ENCODE measurements at places on chromosomes 11 and 22.

GRCh38 chr11:87187930-87188329 lies 150.2 kb downstream of the TMEM135 start:
- no peak for DNase-seq

DNA sequence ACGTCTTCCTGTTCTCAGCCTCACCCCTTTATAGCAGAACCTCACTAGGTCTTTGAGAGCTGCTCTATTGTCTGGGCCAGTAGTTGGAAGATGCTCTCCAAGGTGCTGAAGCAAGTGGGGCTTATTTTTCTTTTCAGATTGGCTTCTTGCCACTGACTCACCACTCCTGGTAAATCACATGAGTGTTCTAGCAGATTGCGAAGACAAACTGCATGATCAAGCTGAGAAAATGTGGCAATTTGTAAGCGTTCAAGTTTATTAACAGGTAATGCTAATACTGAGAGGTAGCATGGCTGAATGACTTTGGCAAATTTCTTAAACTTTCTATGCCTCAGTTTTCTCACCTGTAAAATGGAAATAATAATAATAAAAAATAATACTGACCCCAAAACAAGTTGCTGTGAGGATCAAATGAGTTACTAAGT lies 59.2 kb downstream of the CACNG2 start:
- DNase-seq = peak; percentile 88

- no peak for DNase-seq
Measured at GRCh38 chr11:64538501-64538951, 52.5 kb upstream of the SLC22A12 start.

DNA sequence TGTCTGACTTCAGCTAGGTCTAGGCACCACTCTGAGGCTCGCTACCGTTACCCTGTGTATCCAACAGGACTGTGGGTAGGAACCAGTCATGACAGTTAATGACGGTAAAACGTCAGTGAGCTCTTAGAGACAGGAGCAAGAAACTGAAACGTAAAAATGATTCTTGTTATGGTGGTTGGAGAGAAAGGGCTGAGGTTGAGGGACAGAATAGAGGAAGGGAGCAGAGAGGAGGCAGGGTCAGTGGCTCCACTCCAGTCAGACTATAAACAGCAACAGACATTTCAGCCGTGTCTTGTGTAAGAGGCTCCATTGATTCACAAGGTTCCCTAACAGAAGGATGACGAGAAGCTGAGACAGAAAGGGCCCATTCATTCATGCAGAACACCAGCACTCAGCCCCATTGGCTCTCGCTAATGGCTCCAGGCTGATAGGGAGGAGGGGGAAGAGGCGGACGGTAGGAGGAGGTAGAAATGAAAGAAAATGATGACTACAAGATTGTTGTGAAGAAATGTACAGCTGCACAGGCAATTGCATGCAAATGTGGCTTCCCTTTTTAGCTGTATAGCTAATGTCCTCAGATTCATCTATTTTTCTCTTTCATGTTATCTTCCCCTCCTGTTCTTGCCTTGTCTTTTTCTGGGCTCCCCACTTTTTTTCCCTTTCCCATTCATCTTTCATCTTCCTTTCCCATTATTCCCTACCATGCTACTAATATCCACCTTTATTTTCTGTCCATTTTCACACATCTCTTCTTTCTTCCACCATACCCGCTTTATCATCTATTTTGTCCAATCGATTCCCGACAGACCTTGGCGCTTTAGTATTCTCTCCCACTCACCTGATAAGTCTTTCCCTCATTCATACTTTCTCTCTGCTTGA lies 34.3 kb downstream of the ETS1 start:
- DNase-seq = peak; percentile 88

DNA sequence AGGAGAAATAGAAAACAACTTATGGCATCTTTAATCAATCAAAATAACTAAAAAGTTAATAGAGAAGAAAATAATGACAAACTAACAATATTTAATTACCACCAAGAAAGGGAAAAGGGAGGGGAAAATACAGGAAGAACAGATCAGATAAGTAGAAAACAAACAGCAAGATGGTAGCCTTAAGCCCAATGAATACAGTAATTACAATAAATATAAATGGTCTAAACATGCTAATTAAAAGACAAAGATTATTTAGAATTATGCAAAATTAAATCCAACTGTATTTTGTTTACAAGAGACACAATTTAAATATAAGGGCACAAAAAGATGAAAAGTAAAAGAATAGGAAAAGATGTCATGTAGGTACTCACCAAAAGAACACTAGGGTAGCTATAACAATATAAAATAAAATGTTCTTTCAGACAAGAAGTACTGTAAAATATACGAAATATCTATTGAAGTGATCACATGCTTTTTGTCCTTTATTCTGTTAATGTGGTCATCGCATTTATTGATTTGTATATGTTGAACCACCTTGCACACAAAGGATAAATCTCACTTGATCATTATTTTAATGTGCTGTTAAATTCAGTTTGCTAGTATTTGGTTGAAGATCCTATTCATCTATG lies 14.0 kb downstream of the C11orf65 start:
- no peak for DNase-seq

GRCh38 chr11:72411623-72412419 lies 22.5 kb downstream of the CLPB start:
- DNase-seq = peak; percentile 81

- peak; percentile 97 for DNase-seq
Measured at GRCh38 chr22:41446639-41447434, at the start of gene TOB2. Gene TOB2, minus strand, starts transcription at chr22:41446801. Its CDS starts 9,456 bp downstream, at chr22:41437345.

GRCh38 chr11:110857892-110858546 lies 145.8 kb upstream of the ARHGAP20 start:
- DNase-seq = peak; percentile 13

- no peak for DNase-seq
Measured at GRCh38 chr22:17920992-17921650, 103.2 kb downstream of the MICAL3 start.

DNA sequence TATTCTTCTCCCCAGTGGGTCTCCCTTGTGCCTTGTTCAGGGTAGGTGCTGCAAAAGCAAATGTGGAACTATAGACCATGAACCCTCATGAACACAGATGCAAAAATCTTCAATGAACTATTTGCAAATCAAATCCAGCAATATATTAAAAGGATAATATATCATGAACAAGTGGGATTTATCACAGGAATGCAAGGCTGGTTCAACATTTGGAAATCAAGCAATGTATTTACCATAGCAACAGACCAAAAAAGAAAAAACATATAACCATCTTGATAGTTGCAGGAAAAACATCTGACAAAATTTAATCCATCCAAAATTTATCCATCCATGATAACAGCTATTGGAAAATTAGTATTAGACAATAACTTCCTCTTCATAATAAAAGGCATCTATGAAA lies 11.4 kb upstream of the OSBPL5 start:
- DNase-seq = no peak

DNA sequence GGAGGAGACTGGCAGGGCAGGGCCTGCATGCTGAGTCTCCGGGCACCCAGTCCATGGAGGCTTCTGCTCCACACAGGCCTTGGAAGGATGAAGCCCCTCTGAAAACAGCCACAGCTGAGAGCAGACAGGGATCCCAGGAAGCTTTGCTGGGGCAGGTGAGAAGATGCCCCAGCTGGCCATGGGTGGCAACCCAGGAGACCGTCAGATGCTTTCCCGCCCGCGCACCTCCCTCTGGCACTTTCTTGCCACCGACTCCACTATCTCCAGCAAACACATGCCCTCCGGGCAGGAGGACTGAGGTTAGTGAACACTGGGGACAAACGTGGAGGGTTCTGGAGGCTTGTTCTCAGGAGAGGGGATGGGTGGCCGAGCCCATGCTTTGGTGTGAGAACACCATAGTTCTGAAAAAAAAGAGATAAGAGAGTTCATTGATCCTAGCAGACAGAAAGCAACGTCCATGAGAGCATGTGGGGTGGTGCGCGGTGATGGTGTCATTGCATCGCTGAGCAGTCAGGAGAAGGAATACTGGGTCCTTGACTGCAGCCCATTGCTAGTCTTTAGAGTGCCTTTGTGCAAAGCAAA lies 2.3 kb downstream of the C1QTNF6 start:
- DNase-seq = no peak

DNA sequence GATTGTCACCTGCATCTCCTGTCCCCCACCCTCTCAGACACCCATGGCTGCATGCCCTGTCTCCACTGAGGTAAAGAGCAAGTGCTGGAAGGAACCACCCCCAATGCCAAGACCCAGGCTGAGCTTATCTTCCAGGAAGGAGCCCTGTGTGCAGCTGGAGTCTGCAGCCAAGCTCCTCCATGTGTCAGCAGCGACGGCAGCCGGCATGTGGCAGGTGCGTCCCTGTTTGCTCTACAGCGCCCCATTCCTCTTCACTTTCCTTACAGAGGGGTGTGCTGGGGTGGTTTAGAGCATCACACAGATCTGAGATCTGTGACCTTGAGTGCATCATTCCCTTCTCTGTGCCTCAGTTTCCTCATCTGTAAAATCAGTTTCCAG lies 7.7 kb upstream of the MN1 start:
- DNase-seq = no peak

GRCh38 chr11:22346282-22346681 lies 8.1 kb downstream of the SLC17A6 start:
- DNase-seq = no peak

DNA sequence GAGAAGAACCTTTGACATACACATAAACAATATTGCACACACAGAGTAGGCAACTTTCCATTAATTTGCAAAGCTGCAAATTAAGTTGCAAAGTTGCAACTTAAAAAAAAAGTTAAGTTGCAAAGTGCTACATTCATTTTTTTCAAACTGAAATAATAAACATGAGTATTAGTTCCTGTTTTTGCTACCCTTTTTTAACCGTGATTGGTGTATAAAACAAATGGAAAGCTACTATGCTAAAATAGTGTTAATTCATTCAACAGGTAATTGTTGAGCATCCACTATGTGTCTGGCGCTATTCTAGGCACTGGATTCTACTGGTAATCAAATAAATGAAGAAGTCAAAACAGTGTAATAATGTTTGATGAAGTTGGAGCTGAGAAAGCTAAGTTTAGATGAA lies 8.1 kb downstream of the ZFP91 start:
- DNase-seq = no peak

Measured in kidney tubule cell (primary cell).